Pulmonary artery endothelial cell (primary cell): ENCODE measurements at places on chromosomes 7 and 10. TPM values are rescaled to one million over a fixed set of nuclear protein-coding genes. Genes with fewer than 3 reads are reported as not detected.

The GPR15LG gene
- total RNA-seq = not detected in 2 replicates

The TEX47 gene
- not detected in 2 replicates for total RNA-seq

The SEC24C gene
- 72.5 and 73.7 TPM in 2 replicates for total RNA-seq

The FBXO24 gene
- total RNA-seq = 0.07 and 0.74 TPM in 2 replicates

The SPDYE3 gene
- total RNA-seq = not detected in 2 replicates

The CLEC2L gene
- total RNA-seq = not detected in 2 replicates

The TUBAL3 gene
- 0.11 and 0.73 TPM in 2 replicates for total RNA-seq

The KIF5B gene
- 145 and 175 TPM in 2 replicates for total RNA-seq
